ENCODE measurements at places on chromosomes 5 and 9. TPM values are rescaled to one million over a fixed set of nuclear protein-coding genes. Genes with fewer than 3 reads are reported as not detected.

- no peak overlapping the region for H3K27ac ChIP-seq
- H3K36me3 ChIP-seq: no peaks in the 10 kb centered on the region
- no peak for DNase-seq
Observed at GRCh38 chr9:26760675-26761074, 131.9 kb downstream of the CAAP1 start.

- no peaks in the 10 kb centered on the region for H3K36me3 ChIP-seq
- H3K4me3 ChIP-seq: no peak overlapping the region
- no peaks in the 10 kb centered on the region for H3K27me3 ChIP-seq
- no peak for DNase-seq
- H3K4me1 ChIP-seq: no peaks in the 10 kb centered on the region
- no peak overlapping the region for H3K27ac ChIP-seq
Observed at GRCh38 chr5:3002230-3002629, 250.8 kb upstream of the IRX2 start.

- H3K27ac ChIP-seq: no peak overlapping the region
- no peaks in the 10 kb centered on the region for H3K4me1 ChIP-seq
- DNase-seq: no peak
Observed at GRCh38 chr5:93978222-93978621, 236.8 kb upstream of the POU5F2 start.

- no peak for DNase-seq
- no peaks in the 10 kb centered on the region for H3K36me3 ChIP-seq
- H3K4me1 ChIP-seq: no peaks in the 10 kb centered on the region
- H3K4me3 ChIP-seq: no peak overlapping the region
Observed at GRCh38 chr9:16090907-16091629, 538.2 kb downstream of the CCDC171 start.

DNA sequence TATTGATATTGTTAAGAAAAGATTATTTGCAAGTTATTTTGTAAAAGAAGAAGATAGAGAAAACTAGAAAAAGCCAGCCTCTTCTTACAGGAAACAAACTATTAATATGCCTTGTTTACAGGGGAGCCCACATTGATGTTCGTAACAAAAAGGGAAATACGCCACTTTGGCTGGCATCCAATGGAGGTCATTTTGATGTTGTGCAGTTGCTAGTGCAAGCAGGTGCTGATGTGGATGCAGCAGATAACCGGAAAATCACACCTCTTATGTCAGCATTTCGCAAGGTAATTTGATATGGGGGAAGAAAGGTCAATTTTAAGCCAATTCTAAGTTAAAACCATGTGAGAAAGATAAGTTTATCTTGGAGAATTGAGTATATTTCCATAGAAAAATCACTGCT is 37.6 kb upstream of the EIF4EBP3 start:
- no peak overlapping the region for H3K4me3 ChIP-seq
- no peaks in the 10 kb centered on the region for H3K4me1 ChIP-seq
- H3K27ac ChIP-seq: no peak overlapping the region

PSIP1 gene
- 132 TPM for total RNA-seq

LCN1 gene
- total RNA-seq: not detected

SCGB3A2 gene
- total RNA-seq: not detected

NUDCD2 gene
- total RNA-seq: 37.3 TPM
